ENCODE measurements at places on chromosomes 16 and 17.

DNA sequence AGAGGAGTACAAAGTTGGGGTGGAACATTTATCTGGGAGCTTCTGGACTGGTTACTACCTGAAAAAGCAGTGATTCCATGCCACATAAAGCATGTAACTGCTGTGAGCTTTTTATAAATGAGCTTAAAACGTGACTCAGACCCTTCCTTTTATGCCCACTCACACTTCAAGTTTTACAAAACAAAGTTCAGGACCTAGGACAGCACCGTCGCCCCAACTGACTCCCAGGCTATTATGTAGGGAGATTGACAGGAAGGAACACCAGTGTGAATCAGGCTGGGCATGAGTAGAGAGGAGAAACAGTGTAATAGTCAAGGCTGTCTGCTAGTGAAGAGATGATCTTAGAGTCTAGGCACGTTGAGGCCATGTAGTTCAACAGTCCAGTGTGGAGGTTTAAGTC lies 91.6 kb upstream of the DNAH9 start:
- DNase-seq = no peak

DNA sequence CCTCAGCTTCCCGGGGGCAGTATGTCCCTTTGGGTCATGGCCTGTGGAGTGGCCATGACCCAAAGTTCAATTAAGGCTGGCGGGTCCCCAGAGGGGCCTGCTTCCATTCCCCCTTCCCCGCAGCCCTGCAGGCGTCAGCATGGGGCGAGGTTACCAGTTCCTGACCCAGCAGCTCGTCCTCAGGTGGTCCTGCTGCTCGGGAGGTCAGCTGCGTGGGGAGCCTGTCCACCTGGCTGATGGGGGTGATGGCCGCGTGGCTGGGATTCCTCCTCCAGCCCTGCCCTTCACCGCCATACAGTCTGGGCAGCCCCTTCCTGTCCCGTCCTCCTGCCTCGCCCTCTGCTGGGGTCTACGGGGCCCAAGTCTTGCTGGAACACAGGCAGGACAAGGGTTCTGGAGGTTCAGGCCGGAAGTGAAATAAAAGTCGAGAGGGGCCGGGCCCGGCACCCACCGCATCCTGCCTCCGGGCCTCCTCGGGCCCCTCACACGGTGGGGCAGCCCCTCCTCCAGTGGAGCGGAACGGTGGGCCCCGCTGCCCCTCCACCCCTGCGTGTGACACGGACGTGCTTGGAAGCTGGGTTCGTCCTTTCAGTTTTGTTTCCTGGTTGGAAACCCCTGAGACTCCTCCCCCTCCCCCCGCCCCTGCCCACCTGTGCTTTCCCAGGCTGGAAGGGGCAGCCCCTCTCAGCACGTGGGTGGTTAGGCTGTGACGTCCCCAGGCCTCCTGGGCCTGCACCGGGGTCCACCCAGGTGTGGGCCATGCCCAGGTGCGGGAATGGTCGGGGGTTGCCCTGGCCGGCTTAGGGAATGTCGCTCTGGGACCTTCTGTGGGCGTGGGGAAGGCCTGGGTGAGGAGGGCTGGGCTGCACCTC lies 6.8 kb downstream of the UBALD2 start:
- no peak for DNase-seq

- no peak for DNase-seq
Observed at GRCh38 chr17:31448467-31449077, 57.1 kb downstream of the RAB11FIP4 start.

DNA sequence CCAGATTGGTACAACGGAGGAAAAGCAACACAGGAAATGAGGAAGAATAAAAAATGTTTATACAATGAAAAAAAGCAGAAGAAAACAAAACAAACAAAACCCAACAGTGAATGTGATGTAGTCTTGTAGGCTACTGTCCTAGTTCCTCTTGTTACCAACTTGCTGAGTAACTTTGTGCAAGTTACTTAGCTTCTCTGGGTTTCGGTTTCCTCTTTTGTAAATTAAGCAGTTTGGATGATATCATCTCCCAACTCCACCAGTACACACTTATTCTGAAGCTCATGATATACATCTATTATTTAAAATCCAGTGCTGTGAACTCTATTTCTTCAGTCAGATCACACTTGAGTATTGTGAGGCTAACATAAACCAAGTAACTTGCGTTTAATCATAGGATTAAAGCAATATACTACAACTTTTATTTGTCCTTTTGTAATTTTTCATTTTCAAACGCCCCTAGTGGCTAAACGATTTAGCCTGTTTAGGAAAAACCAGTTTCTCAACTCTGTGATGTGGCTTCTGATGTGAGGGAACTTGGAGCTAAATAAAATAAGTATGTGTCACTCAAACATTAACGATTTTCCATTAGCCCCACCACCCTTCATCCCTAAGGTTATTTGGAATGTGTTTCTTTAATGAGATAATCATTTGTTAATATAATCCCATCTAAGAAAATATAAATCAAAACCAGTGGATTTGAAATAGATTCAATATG lies 1.4 kb upstream of the UNK start:
- peak; percentile 50 for DNase-seq

DNA sequence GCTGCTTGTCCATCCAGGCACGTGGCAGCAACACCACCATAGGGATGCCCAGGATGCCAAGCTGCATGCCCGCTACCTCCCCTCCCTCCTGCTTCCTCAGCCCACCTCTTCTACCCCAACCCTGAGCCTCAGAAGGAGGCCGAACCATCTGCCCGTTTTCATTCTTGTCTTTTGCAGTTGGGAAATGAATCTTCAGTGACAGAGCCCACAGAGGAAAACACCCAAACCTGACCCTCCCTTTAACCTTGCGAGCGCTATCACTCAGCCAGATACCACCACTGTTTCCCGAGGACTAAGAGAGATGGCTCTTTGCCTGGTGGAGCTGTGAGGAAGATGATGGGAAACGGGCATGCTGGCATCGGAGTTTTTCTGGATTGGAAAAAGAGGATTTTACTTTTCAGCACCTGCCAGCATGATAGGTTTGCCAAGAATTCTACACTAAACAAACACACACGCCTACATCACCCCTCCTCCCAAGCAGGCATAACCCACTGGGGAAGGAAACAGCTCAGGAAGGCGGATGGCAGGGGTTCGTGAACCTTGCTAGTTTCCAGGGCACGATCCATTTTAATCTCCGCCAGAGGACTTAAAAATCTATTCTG lies 457.4 kb downstream of the SLC39A11 start:
- no peak for DNase-seq

DNA sequence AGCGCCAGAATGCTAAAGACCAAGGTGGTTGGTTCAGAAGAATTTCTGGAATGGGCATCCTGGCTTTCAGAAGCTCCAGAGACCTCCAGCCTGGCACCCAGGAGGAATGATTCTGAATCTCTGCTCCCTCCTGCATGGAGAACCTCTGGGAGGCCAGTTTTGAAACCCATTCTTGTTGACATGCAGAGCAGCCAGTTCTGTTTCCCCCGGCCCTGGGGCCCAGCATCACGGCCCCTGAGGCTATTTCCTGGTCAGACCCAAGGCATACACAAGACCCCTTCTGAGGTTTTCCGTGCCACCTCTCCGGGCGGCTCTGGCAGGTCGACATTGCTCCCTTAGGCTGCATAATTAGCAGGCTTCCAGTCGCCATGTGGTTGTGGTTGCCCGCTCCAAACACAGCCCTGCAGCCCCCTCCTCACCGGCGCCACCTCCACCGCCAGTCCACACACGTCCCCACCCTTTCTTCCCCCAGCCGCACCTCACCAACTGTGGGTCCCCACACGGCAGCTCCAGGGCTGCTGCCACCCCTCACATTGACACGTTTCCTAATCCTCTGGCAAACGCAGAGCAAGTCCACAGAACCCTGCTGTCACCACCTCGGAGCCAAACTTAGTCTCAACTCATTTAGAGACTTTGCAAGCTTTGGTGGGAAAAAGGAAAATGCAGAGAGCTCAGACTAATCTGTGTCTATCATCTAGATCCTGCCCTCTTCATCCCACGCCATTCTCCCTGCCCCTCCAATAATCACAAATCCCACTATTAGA lies 367.1 kb downstream of the SOX9 start:
- DNase-seq = no peak

- no peak for DNase-seq
Observed at GRCh38 chr16:3029491-3030221, 5.8 kb downstream of the THOC6 start.

DNA sequence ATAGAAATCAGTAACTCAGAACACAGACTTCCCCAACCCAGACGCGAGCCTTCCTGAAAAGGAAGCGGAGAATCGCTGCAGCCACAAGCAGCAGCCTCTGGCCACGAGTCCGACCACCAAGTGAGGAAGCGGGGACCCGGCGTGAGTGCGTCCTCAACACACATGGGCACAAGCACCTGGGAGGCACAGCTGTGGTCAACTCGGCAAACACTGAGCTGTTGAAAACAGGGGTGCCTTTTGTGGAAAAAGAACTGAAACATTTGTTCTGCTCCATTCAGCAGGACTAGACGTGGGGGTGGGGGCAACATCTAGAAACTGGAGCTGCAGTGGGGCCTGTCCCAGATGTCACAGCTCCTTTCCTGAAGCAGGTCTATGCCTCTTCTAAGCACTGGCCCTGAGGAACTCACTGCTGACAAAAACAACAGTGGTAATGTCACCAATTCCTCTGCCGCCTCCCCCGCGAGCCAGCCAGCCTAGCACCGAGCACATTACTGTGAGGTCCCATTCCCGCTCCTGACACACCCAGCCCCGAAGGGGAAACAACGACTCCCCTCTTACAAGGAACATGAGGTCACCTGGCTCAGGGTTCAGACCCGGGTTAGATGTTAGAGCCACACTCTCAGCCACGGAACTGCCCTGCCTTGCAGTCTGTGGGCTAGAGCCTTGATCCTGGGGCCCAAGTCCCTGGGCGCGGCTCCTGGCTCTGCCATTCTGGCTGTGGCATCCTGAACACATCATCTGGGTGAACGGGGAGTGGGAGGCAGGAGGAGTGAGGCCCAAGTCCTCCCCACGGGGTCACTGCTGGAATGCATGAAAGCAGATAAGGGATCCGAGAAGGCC lies 29.0 kb downstream of the KDM8 start:
- no peak for DNase-seq

GRCh38 chr16:64615630-64616280 lies 506.1 kb downstream of the CDH11 start:
- DNase-seq = no peak

DNA sequence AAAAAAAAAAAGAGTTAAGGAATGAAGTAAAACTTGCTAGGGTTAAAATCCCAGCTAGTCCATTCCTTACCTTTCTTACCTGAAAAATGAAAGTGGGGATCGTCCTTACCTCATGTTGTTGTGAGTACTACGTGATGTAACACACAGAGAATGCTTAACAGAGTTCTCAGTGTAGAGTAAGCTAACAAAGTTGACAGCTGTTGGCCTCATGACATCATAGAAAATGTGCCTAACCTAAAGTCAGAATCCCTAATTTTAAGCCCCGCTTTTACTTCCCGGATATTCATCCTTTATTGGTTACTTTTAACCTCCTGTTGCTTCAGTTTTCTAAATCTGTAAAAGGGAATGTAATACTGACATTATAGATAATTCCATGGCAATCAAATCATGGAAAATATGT lies 505.8 kb upstream of the HSBP1 start:
- DNase-seq = no peak

DNA sequence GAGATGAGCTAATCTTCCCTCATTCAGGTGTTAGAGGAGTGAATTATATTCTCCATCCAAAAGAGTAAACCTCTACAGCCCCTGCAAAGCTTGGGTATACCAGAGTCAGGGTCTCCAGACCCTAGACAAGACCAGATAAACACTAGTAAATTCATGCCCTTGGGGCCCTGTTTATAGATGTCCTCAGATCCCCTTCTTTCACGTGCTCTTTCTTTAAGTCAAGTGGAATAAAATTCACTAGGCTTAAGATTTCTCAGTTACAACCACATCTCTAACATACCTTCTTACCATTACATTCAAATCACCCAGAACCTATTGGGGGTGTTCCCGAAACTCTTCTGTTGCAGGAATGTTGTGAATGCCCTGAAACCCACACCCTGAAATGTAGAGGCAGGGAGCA lies 2.2 kb upstream of the C17orf58 start:
- DNase-seq = no peak

- DNase-seq = no peak
Observed at GRCh38 chr17:72677714-72678390, 414.6 kb downstream of the SLC39A11 start.

DNA sequence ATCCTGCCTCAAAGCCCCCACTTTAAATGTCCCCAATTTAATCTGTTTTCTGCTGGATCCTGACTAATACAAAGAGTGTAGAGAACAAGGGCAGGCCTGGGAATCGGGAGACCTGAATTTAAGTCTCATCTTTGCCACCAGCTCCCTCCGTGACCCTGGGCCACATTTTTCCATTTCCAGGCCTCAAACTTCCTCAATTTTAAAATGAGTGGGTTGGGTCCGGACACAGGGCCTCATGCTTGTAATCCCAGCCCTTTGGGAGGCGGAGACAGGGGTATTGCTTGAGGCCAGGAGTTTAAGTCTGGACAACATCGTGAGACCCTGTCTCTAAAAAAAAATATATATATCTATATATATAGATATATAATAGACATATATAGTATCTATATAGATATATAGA lies 61.4 kb downstream of the SRL start:
- DNase-seq = no peak

DNA sequence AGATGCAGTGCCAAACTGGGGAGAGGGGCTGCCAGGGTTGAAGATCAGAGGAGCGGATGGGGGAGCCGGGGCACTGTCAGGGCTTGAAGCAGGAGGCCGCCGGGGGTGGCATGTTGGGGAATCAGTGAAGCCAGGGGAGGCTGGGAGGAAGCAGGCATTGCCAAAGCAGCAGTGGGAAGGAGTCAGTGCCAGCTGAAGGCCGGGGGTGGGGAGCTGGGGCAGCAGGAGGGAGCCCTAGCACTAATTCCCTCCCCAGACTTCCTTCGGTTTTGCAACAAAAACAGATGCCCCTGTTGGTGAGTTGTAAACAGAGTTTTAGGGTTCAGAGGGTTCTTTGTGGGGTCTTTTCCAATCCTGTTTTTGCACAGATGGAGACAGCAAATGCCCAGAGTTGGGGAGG lies 10.9 kb upstream of the TAC4 start:
- no peak for DNase-seq

GRCh38 chr16:88459366-88460073 lies 6.4 kb downstream of the ZFPM1 start:
- no peak for DNase-seq

GRCh38 chr17:881778-882177 lies 97.8 kb downstream of the NXN start:
- peak; percentile 39 for DNase-seq

DNA sequence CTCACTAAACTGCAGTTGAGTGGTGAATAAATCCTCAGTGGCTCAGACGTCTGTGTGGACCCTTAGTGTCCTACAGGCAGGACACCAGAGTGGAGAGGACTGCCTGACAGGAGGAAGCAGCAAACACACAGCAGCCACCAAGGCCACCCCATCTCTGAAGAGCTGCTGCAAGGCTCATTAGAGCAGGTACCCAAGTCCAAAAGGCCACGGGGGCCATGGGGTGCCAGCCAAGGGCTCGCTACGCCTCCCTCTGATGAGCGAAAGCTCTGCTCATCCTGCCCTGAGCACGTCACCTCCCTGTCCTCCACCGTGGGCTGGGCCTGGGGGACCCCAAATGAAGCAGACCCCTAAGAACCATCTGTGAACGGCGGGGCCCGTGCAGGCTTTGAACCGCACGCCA lies 70.1 kb upstream of the DOC2B start:
- no peak for DNase-seq

All from SHP77 treated with DMSO at 0.1 percent for 48 hours (cell line).